ENCODE measurements at places on chromosomes 1 and 21. TPM values are rescaled to one million over a fixed set of nuclear protein-coding genes. Genes with fewer than 3 reads are reported as not detected.

DNA sequence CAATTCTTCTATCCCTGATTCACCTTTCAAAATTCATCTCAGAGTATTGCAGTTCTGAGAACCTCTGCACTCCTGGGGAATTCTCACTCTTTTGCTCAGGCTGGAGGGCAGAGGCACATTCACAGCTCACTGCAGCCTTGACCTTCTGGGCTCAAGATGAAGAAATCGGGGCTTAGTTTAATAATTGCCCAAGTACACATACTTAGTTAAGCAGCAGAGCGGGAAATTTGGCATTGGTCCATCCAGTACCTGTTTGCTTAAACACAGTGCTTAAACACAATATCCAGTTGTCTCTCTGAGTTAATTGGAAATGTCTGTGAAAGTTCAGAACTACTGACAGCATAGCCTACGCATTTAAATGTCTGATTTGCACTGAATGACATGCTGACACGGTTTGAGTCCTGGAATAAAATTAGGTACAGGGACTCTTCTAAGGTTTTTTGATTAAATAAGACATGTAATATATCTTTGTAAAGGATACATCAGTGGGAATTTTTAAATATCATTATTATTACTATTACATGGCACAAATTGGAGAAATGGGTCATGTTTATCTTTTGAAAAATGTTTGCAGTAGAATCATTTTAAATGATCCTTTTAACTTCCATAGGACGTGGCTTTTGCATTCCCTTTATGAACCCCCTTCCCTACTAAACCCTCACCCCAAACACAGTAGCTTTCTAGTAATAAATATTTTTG, 337.4 kb downstream of the SRGAP2C start:
- H3K36me3 ChIP-seq = no peaks in the 10 kb centered on the region
- H3K4me1 ChIP-seq = peaks cover 3% of the 10 kb centered on the region
- DNase-seq = no peak
- H3K27me3 ChIP-seq = no peaks in the 10 kb centered on the region
- no peak overlapping the region for H3K4me3 ChIP-seq
- no peak overlapping the region for H3K27ac ChIP-seq

- H3K27ac ChIP-seq = no peak overlapping the region
- no peak for DNase-seq
- no peaks in the 10 kb centered on the region for H3K4me1 ChIP-seq
- H3K4me3 ChIP-seq = no peak overlapping the region
- H3K27me3 ChIP-seq = no peaks in the 10 kb centered on the region
- H3K36me3 ChIP-seq = no peaks in the 10 kb centered on the region
Observed at GRCh38 chr1:112935461-112936111, 20.4 kb downstream of the SLC16A1 start.

GRCh38 chr1:101683561-101683960, 313.2 kb downstream of the OLFM3 start:
- H3K27me3 ChIP-seq = no peaks in the 10 kb centered on the region
- H3K27ac ChIP-seq = no peak overlapping the region
- no peak for DNase-seq

DNA sequence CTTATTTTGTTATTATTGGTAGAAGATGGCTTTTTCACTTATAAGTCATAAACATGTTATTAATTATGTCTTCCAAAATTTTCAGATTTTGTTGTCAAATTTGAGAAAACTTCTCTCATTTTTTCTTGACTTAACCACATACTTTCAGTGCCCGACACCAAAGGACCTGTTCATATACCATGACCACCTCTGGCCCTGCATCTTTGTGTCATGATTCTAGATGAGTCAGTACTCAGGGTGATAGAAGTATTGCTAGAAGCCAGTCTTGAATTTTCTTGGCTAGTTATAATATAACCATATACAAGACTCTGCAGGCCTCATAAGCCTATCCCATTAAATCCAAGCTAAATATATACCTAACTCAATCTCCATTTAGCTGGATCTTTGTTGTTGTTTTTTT, 35.4 kb upstream of the DPH5 start:
- no peak for DNase-seq
- no peaks in the 10 kb centered on the region for H3K27me3 ChIP-seq
- no peak overlapping the region for H3K27ac ChIP-seq
- no peaks in the 10 kb centered on the region for H3K36me3 ChIP-seq
- H3K4me1 ChIP-seq = no peaks in the 10 kb centered on the region

DNA sequence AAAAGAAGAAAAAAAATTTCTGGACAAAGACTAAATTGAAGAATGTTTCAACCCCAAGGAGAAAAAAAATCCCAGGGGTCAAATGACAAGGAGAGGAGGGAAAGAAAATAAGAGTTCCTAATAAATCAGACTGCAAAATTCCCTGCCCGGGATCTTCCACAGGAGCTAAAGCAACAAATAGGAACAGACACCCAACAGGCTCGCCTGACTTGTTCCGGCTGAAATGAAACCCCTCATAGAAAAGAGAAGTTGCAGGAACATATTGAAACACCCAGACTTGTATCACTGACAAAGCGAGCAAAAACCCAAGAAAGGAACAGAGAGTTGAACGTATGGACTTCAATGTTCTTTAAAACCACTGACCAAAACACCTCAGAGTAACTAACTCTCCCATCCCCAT, 123.0 kb downstream of the TIAM1 start:
- peaks cover 2% of the 10 kb centered on the region for H3K4me1 ChIP-seq
- no peaks in the 10 kb centered on the region for H3K27me3 ChIP-seq
- no peak overlapping the region for H3K27ac ChIP-seq
- no peaks in the 10 kb centered on the region for H3K36me3 ChIP-seq

DNA sequence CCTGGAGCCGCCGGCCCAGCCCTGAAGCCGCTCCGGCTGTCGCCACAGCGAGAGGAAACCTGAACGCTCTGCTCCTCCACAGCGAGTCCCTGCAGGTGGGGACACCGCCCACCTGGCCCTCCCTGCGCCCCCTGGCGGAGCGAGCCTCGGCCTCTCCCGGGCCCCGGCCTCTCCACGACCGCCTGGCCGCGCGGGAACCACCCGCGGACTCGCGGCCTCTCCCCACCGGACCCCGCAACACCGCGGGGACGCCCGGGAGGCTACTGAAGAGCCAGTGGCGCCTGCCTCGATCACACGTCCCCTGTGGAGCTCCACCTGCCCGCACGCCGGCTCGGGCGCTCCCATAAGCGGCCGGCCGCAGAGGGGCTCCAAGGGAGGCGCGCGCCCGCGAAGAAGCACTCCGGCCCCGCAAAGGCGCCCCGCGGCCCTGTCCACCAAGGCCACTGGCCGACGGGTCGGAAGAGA, 109.6 kb downstream of the KCNN3 start:
- peak overlapping the region; percentile 32 for H3K4me3 ChIP-seq
- peaks cover 5% of the 10 kb centered on the region for H3K4me1 ChIP-seq
- no peak overlapping the region for H3K27ac ChIP-seq
- H3K27me3 ChIP-seq = no peaks in the 10 kb centered on the region
- H3K36me3 ChIP-seq = no peaks in the 10 kb centered on the region
- DNase-seq = peak; percentile 63

Gene ILDR2
- 1.3 TPM for total RNA-seq

Gene RAVER2
- 8.6 TPM for total RNA-seq

Gene FHAD1
- 2.3 TPM for total RNA-seq
